ENCODE measurements at places on chromosomes 7 and 10.

DNA sequence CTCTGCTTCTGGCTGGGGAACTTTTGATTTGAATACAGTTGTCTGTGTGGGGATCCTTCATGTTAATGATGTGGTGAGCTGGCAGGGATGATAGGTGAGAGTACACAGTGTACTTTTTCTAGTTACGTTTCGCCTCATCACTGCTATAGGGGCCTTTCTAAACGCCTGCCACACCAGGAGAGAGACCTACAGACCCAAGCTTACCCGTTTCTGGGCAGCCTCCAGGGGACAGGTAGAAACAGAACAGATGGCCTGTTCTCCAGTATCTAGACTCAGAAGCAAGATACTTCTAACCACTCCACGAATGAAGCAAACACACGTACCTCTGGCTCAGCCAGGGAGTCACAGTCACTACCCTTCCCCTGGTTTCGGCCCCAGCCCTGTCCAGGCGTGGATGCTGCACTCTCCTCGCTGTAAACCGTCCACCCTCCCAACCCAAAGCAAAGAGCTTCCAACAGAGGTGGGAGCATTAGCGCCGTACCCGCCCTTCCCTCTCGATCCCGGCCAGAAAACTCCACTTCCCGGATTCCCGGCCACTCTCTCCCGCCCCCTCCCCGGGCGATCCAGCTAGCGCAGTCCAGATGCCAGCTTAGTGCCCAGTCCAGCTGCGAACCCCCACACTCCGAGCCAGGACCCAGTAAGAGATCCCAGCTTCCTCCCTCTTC, 1.2 kb downstream of the CCDC6 start:
- DNase-seq, result no peak

GRCh38 chr10:61964949-61965702, 63.6 kb downstream of the ARID5B start:
- DNase-seq, result no peak

DNA sequence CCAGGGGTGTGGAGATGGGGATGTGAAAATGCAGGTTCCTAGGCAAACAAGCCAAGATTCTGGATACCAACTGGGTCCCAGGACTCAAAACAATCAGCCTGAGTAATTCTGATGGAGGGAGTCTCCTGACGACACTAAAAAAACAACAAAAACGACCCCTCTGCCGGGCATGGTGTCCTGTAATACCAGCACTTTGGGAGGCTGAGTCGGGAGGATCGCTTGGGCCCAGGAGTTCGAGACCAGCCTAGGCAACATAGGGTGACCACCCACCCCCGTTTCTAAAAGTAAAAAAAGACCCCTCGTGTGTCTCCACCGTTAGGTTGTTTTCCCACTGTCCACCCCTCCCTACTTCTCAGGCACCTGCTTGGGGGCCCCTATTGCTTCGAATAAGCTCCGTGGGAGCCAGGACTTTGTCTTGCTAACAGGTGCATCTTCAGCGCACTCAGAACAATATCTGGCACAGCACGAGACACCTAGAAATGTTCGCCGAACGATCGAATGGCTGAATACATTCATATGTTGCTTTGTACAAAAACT, 743 bp upstream of the NRF1 start:
- DNase-seq, result no peak

DNA sequence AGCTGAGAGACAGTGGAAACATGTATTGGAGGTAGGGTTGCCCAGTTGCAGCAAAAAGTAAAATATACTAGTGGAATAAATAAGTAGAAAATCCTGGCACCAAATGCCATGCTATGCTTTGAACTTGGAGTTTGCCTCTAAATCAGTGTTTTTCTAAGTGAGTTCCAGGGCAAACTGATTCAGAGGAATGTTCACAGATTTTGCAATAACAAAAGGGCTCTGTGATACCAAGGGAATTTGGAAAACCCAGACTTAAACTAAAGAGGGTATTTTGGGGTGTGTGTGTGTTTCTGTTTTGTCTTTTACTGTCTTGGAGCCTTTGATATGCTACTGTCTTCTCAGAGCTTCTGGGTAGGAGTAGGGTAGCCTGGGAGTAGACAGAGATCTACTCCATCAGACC, 39.9 kb downstream of the SLC26A4 start:
- DNase-seq, result no peak

GRCh38 chr7:32283546-32283945, 206.6 kb downstream of the LSM5 start:
- DNase-seq, result no peak

GRCh38 chr7:77786741-77787140, 11.5 kb downstream of the TMEM60 start:
- no peak for DNase-seq

DNA sequence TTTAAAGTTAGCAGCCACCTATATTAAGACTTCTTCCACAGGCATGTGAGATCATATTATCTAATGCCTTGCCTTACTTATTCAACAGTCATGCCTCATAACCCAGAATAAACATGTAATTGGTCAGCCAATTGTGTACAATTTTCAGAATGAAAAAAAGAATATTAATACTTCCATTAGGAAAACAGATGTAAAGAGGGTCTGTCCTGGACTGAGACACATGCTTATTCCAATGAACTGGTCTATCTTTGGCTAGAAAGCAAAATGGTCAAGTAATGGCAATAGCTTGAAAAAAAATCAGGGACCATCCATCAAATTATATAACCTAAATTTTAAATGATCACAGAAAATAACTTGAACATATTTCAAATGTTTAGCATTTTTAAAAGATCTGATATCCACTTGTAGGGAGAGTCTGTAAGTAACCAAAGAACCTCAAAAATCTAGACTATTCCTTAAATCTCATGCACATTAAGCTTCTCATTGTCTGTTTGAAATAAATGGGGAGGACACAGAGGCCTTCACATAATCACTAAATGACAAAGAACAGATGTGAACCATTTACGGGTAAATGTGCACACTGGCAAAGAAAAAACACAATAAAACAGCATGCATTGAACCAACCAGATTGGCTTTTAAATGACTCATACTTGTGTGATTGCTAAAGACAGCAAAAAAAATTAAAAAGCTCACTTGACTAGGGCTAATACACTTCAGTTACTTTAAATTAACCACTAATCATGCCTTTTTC, 568.8 kb upstream of the PCDH15 start:
- DNase-seq, result peak; percentile 10

DNA sequence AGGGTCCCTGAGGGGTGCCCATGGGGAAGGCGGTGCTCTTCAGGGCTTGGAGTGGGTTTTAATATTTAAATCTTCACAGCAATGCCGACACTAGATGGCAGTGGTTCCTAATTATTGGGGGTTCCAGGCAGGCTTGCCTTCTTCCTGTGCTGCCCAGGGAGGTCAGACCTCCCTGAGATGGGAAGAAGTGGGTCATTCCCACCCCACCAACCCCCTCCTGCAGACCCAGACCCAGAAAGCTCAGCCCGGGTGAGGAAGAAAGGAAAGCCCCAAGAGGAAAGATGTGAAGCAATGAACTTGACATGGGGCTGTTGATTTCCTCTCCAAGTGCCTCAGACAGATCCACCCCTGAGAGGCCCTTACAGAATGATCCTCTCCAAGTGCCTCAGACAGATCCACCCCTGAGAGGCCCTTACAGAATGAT, 85.1 kb upstream of the LANCL2 start:
- DNase-seq, result peak; percentile 27

DNA sequence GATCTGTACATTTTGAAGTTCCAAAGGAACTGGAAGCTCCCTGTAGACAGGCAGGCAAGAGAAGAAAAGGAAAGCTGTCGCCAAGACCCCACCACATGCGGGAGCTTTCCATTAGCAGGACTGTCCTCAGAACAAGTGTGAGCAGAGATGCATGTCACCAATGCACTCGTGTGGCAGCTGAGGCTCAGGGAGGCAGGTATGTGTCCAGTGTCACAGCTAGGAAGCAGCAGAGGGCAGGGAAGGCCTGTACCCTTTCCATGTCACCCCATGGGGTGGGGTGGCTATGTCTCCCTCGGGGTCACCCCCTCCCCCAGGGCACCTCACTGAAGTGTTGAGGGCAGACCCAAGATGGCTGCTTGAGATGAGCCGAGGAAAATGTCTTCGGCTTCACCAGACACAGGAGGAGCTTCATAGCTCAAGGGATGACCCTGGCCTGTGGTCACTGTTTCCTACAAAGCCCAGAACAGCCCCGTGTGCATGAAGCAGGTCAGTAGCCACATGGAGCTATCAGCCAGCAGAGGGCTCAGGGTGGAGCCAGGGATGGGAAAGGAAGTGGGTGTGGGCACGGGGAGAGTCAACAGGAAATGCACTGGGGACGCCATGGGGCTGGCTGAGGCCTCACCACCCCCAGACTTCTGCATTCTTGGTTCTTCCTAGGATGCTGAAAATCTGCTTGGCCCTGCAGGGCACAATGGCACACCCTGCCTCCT, 96.6 kb downstream of the FAM53B start:
- DNase-seq, result no peak

DNA sequence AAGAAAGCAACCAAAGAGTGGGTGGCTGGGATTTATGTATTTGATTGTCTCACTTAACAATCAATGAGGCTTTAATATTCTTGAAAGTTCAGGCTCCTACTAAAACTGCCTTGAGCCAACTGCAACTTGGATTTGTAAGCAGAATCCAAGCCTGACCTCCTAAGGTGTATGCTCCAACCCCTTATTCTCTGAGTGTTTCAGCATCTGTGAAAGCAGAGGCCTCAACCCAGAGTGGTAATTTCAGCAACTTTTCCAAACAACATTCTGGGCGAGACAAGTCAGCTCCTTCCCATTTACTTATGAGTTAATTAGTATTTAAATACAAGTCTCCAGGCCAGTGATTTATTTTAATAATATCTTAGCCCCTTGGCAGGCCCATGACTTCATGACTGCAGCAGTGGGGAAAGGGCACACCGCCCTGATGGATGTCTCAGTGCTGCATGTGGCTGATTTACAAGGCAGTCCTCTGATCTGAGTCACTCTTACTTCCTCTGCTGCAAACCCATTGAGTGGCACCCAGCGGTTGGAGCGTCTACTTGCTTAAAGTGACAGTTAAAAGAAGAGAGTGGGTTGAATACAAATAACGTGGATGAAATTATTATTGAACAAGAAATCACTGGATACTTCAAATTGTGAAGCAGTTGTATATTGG, 209.1 kb downstream of the TRIL start:
- no peak for DNase-seq

Measured in NCI-H774 (cell line).